ENCODE measurements at places on chromosomes 3 and 15.

- DNase-seq, result no peak
Observed at GRCh38 chr3:134761213-134761612, 33.8 kb upstream of the EPHB1 start.

DNA sequence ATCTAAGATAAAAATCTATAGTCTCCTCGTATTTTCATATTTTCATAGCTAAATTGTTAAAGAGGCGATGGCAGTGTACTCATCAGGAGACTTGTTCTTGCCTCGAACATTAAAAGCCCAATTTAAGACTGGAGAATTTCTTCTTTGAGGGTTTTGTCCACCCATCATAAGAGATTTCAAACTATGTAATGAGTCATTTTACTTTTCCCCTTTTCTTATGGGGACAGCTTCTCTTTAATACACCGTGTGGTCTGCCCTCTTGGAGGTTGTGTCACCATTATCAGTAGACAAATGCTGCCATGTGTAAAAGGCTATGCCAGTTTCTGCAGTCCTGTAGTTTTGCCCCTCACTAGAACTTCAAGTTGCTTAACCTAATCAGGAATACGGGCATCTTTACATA is 16.9 kb downstream of the TGFBR2 start:
- no peak for DNase-seq

DNA sequence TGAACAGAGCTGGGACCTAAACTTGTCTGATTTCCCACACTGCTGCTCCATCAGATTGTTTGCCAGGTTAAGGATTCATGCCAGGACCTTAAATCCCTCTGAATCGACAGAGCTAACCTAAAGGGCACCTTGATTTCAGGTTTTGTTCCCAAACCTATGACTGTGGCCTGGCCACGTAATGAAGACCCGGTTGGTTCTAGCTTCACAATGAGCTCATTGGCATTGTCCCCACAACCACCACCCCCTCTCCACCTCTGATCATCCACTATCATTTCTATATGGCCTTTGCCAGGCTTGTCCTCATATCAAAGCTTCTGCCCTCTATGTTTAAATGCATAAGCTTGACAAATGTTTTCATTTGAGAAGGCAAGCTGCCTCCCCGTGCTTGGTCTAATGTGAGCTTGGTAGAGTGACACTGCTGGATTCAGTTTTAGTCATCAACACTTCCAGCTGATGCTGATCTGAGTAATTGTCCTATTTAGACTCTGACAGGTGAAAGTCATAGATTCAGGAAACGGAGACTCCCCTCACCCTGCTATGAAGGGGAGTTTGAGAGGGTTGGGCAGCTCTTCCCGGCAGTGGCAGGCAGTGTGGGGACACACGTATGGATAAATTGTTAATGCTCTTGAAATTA is 407.1 kb upstream of the CFAP20DC start:
- DNase-seq, result no peak

GRCh38 chr3:140128631-140129030 is 193.6 kb downstream of the CLSTN2 start:
- peak; percentile 78 for DNase-seq

GRCh38 chr3:107062787-107063186 is 314.5 kb upstream of the CCDC54 start:
- no peak for DNase-seq

DNA sequence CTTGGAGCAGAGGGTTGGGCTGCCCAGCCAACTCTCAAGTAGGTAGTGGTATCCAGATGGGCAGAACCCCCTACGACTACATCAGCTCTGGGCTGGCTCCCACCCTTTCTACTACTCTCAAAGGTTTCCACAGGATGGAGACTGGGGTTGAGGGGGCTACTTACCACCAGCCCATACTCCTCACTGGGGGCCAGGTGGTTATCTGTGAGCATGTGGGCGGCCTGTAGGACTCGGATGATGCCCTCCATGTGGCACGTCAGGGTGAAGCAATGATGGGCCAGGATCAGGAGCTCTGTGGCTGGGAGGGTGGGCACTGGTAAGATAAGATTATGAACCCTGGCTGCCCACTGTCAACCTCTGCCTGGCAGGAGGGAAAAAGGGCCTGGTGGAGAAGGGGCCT is 33.4 kb downstream of the EIF3J start:
- no peak for DNase-seq

DNA sequence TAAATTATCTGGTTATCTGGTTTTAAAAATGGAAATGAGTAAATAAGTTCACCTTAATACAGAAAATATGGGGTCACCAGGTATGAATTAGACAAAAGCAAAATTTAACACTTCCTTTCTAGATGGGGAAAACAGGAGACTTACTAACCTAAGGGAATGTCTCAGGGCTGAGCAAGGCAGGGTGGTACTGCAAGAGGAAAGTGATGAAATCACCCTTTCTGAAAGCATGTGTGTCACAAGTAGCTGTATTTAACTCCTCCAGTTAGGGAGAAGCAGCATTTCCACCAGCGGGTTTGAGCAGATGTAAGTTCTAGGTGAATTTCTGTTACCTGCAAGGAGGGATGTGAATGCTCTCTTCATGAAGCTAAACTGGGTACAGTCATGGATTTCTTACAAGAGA is 629.1 kb downstream of the MECOM start:
- DNase-seq, result no peak

DNA sequence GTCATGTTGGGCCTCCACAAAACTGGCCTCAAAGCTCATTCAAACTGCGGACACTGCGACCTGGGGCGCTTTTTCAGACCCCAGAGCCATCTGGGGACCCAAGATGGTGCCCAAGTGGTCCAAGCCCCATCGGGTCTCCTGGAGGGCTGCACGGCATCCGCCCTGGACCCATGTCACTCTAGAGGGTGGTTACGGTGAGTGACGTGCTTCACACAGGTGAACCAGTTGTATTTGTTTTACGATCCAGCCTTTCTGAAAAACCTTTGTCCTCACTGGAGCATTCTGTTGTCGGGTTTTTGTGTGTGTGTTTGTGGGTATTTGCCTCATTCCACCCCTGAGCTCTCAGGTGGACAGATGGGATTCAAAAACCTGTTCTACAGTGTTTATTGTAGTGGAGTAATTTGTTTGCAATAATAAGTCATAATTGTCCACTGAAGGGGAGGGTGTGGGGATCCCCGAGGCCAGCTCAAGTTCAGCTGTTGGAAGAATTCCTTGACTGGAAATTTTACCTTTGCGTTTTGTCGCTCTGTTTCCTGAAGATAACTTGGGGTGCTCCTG is 1.9 kb downstream of the SLC51A start:
- no peak for DNase-seq

DNA sequence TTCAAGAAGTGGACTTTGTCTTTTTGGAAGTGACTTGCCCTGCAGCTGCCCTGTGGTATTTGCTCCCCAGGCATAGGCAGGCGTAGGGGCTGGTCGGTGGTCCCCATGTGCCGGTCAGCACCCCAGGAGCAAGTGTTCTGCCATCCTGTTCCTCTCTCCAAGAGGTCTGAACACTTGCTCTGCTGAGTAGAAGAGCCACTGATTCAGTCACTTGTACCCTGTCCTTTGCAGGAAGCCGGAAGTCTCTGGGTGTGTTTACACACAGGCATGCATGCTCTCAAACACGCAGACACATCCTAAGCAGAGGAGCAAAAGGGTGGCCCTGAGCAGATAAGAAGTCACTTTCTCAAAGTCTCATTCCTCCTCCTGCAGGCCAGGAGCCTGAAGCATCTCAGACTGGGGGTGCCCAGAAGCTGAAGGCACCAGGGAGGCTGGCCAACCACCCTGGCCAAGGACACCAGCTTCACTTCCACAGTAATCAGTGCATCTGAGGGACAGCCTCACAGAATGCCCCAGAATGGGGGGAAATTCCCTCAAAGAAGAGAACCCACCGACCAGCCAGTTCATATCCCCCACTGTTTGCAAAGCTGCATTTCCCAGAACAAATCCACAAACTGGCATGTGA is 88.7 kb upstream of the POMGNT2 start:
- no peak for DNase-seq

DNA sequence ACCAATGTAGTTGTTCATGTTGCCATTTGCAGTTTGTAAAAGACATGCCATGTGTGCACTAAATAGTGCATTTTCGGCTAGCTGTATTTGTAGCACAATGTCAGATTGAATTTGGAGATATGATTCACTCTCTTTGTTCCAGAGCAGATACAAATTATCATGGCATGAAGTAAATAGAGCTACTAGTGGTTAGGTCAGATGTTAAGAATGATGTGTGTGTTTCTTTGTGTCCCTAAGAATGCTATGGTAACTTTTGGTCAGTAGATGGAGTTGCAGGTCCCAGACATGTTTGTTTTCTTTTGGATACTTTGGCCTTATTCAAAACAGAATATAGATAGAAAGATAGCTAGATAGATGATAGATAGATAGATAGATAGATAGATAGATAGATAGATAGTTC is 595.8 kb downstream of the NLGN1 start:
- no peak for DNase-seq

DNA sequence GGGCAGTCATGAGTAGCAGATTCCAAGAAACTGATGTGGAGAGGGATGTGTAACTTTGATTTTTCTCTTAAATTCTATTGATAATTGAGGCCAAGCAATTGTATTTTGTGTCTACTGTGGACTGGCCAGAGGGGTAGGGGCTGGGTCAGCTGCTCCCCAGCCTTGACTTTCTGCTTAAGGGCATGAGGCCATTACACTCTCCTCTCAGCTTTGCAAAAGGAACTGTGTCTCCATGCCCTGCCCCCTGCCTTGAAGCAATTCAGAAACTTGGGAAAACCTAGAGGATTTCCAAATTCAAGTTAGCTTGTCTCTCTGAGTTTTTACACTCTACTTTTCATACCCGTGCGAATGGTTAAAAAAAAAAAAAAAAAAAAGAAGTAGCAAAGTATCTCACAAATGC is 38.6 kb downstream of the ONECUT1 start:
- DNase-seq, result no peak

DNA sequence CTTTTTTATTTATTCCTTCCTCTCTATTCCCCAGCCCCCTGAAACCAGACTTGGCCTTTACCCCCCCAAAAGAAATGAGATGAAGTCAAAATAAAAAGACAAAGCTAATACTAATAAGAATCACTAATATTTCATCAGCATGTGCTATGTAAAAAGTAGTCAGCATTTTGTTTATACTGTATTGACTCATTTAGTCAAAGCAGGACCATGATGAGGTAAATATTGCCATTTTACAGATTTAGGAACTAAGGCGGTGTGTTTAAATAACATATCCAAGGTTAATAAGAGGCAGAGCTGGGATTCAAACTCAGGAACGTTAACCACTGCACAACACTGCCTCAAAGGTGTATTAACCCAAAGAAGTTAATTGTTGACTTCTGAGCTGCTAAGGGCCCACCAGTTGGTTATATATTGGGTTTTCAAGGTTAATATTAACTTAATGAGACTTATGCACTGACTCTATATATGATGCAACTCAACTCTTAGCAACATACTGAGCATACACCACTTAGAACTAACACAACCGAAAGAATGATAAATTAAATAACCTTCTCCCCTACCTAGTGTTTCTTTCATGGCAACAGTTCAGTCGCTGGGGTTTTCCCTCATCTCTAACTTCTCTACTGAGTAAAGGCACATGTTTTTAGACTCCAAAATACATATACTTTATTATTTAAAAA is 34.7 kb downstream of the FOXP1 start:
- no peak for DNase-seq

- DNase-seq, result no peak
Observed at GRCh38 chr3:180068023-180068422, 31.3 kb upstream of the PEX5L start.

- DNase-seq, result no peak
Observed at GRCh38 chr3:65500398-65501306, 538.1 kb downstream of the MAGI1 start.

Data from H1 (cell line).